M059J (cell line): ENCODE measurements at places on chromosomes 6 and 20.

- DNase-seq: peak; percentile 91
Measured at GRCh38 chr6:110682460-110682853, 132.8 kb downstream of the CDK19 start.

DNA sequence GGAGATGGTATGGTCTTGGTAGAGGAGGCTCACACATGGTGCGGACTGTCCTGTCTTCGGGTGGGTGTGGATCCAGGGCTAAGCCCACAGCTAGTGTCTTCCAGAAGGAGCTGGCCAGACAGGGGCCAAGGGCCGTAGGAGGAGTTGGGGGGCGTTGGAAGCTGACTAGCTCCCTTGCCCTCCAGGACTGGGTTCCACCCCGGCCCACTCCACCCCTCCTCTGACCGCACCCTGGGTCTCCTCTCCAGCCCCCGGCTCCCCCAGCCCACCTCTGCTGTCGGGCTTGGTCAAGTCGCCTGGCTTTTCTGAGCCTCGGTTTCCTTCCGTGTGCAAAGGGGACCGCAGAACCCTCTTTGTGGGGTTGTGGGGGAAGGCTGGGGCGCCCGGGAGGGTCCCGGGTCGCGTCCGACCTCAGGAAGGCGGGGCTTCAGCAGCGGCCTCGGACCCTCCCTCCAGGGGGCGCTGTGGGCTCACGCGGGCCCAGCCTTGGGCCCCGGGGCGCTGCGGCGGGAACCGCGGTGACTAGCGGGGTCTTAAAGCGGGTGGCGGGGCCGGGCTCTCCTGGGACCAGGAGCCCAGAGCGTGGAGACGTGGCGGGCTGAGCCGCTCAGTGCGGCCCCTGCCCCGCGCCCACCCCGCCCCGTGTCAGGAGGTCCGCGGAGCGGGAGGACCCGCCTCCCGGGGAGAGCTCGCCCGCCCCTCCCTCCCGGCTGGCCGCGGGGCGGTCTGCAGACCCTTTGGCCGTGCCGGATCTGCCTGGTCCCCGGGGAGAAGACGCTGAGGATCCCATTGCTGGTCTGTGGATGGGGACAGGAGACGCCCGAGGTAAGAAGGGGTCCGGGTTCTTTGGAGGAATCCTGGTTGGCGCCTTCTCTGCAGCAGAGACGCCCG is 5.4 kb downstream of the NPBWR2 start:
- no peak for DNase-seq

DNA sequence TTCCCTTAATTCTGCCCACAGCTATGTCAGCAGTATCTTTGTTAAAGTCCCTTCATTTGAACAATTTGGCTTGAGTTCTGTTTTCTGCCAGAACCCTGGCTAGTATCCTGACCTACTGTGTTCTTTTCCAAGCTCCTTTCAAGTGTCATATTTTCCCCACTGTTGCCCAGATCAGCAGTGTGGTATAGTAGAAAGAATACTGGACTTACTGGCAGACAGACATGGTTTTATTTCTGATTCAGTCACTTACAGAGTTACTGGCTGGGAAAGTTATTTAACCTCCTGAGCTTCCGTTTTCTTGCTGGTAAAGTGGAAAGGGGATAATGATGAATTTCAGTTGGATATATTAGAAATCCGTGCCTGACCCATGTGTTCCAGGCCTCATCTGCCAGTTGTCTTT is 39.8 kb upstream of the RAB23 start:
- DNase-seq: no peak

GRCh38 chr6:104505838-104506237 is 353.9 kb downstream of the HACE1 start:
- DNase-seq: no peak

DNA sequence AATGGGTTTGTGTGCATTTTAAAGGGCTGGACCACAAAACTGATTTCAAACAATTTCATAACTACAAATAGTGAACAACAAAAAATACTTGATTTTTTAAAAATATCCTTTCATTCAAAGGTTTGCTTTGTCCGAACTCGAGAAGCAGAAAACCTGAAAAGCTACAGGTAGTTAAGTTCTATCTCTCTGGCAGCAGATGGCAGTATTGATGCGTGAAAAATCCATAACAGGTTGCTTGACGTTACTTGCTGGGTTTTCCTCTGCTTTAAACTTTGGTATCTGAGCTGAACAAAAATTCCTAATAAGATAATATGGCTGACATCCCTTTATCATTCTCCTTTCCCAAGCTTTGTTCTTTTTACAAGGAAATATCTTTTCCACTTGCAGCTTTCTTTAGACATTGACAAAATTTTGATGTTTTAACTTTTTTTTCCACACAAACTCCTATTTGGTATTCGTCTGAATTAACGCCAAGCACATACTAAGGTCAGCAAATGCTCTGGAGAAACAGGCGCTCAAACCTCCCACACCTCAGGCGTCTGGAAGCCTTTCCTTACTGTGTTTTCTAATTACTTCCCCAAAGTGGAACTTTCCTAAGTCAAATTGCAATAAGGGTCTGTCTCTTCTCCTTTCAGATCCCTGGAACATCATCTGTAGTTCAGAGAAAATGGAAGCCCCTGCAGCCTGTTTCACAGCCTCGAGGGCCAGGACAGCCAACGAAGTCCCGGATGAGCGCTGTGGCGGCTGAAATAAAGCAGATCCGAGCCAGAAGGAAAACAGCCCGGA is 50.3 kb upstream of the GFRAL start:
- DNase-seq: peak; percentile 75

DNA sequence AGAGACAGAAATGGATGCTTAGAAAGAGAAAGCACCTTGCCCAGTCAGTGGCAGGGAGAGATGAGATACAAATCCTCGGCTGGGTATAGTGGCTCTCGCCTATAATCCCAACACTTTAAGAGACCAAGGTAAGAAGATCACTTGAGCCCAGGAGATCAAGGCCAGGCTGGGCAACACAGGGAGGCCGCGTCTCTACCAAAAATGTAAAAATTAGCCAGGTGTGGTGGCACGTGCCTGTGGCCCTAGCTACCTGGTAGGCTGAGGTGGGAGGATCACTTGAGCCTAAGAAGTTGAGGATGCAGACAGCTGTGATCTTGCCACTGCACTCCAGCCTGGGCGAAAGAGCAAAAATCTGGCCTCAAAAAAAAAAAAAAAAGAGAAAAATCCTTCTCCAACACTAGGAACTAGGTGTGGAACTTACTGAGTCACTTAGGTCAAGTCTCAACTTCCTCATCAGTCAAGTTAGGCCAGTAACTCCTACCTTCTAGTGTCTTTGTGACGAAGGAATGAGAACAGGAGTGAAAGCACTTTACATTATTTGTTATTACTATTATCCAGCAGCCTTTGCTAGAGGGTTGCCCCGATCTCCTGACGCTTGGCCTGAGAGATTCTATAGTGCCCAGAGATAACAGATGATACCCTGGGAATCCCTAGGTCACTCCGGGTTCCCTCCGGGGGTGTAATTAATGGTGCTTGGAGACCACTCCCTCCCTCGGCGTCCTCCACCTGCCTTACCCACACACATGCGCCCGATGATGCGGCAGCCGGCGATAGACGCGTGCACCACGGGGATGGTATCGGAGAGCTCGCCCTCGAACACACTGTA is 918 bp downstream of the EIF6 start:
- no peak for DNase-seq

DNA sequence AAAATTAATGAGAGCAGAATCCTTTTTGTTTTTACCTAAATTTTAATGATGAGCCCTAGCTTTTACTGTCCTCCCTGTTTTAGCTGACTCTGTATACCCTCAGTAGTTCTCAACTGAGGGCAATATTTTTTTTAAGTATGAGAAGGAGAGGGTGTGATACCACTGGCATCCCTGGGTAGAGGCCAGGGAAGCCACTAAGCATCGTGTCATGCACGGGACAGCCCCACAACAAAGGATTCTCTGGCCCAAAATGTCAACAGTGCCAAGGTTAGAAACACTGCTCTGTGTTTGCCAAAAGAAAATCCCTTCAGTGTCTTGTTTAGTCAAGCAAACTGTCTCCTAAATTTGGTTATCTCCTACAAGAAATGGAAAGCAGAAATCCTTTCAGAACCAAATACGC is 210.4 kb downstream of the KCNQ5 start:
- no peak for DNase-seq

- DNase-seq: no peak
Measured at GRCh38 chr6:143966312-143966711, 41.7 kb downstream of the PLAGL1 start.

DNA sequence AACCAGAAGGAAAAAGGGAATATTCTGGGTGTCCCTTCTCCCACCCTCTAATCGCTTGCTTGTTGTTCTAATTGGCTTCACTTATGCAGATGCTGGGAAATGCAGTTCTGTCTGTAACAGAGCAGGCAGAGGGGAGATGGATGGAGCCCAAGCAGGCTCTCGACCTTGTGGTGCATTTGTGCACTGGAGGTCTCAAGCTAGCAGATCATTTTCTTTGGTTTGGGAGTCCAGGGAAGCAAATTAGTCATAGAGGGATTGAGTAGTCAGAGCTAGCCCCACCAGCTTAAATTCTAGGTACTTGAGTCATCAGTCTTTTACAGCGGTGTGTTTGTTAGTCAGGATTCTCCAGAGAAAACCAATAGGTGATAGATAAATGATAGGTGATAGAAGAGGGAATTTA is 234.7 kb upstream of the ECI2 start:
- peak; percentile 99 for DNase-seq

GRCh38 chr6:13234130-13234529 is 94.2 kb downstream of the TBC1D7 start:
- peak; percentile 77 for DNase-seq

- no peak for DNase-seq
Measured at GRCh38 chr20:10315138-10315537, 96.5 kb downstream of the SNAP25 start.

- DNase-seq: no peak
Measured at GRCh38 chr6:32189069-32189741, 797 bp downstream of the PBX2 start.

DNA sequence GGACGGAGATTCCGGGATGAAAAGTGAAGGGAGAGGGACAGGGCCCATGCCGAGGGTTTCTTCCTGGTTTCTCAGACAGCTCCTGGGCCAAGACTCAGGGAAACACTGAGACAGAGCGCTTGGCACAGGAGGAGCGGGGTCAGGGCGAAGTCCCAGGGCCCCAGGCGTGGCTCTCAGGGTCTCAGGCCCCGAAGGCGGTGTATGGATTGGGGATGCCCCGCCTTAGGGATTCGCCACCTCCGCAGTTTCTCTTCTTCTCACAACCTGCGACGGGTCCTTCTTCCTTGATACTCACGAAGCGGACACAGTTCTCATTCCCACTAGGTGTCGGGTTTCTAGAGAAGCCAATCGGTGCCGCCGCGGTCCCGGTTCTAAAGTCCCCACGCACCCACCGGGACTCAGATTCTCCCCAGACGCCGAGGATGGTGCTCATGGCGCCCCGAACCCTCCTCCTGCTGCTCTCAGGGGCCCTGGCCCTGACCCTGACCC is 55.0 kb upstream of the HLA-A start:
- peak; percentile 78 for DNase-seq

GRCh38 chr20:22366631-22367030 is 217.7 kb downstream of the FOXA2 start:
- DNase-seq: no peak

DNA sequence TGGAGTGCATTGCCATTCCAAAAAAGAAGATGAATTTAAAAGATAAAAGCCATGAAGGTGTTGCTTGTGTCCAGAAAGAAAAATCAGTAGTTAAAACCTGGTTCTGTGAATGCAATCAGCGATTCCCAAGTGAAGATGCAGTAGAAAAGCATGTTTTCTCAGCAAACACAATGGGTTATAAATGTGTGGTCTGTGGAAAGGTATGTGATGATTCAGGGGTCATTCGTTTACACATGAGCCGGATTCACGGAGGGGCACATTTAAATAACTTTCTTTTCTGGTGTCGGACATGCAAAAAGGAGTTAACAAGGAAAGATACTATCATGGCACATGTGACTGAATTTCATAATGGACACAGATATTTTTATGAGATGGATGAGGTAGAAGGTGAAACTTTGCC is 24.7 kb upstream of the BAG2 start:
- no peak for DNase-seq

DNA sequence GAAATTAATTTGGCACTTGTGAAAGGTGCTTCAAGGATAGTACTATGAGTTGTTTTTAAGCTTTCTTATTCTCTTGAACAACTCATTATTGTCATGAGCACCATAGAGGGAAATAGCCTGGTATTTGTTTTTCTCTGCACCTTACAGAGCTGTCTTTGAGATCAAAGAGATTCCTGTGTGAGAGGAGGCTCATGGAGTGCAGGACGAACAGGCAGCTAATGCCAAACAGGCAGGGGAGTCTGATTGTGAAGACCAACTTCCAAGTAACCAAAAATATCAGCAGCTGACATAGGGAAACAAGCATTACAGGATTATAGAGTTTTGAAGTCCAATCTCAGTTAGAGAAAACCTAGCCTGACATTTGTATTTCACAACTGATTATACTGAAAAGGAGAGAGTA is 110.6 kb upstream of the TENT5A start:
- DNase-seq: no peak

DNA sequence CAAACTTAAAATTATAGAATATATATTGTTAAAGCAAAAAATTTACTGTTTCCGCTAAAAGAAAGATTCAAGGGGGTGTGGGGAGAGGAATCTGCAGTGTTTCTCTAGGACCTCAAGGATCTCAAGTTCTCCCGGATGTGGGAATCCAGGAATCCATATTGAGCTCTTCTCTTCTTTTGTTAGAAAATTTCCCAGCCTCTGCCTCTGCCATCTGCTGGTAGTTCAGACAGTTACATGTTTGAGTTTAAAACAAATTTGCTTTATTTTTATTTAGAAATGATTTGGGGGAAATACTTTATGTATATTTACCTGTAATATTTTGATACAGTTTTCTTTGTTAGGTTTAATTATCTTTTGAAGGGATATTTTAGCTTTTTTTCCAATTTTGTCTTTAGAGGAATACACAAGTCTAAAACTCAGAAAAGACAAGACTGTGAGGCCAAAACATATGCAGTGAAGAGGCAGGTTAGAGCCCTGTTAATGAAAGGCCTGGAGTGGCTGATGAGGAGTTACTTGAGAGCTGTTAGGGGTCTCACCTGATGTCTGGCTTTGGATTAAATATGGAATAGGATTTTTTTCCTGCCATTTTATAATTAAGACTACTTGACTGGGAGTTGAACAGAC is 268.8 kb downstream of the ARID1B start:
- peak; percentile 79 for DNase-seq

DNA sequence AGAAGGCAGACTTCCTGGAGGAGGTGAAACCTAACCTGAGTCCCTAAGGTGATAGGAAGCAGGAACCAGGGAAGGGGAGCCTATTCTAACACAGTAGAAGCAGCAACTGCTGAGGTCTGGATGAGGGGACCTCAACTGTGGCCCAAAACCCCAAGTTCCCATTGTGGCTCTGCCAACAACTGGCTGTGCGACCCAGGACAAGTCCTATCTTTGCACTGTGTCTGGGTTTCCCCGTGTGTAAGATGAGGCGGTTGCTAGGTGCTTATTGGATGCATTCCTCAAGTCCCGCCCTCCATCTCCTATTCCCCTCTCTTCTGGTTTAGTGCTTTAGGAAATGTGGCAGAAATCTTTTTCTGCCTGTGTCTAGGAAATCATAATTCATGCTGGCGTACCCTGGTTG is 52.2 kb upstream of the TTPAL start:
- peak; percentile 42 for DNase-seq

- no peak for DNase-seq
Measured at GRCh38 chr20:60999250-60999649, 252.8 kb upstream of the CDH4 start.
